Fibroblast of lung (primary cell): ENCODE measurements at places on chromosomes 13 and 19. TPM values are rescaled to one million over a fixed set of nuclear protein-coding genes. Genes with fewer than 3 reads are reported as not detected.

MYH14 gene
- total RNA-seq = not detected in 2 replicates

DNAJB1 gene
- total RNA-seq = 77.3 and 87.7 TPM in 2 replicates

LRRC8E gene
- 2.6 and 3.0 TPM in 2 replicates for total RNA-seq

HCST gene
- 1.0 and 2.0 TPM in 2 replicates for total RNA-seq

SIGLEC8 gene
- total RNA-seq = not detected in 2 replicates
